Small intestine (tissue), 16 donors: ENCODE measurements at places on chromosomes 6 and 20. TPM values are rescaled to one million over a fixed set of nuclear protein-coding genes. Genes with fewer than 3 reads are reported as not detected.

DNA sequence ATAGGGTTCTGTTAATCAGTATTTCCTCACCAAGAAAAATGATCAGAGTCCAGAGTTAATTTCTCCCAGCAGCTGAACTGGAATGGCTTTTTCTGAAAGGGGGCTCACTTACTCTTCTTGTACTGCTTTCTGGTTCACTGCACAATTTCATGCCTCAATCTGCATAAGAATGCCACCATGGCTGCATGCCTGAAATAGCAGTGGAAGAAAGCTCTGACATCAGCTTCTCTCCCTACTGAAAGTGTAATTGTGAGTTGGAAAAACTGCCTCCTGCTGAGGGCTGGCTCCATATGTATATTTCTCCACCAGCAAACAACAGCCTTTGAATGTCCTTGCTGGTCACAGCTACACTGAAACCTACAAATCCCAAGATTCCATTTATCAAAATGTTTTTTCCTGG lies 1027.2 kb upstream of the GJE1 start:
- no peak for DNase-seq

DNA sequence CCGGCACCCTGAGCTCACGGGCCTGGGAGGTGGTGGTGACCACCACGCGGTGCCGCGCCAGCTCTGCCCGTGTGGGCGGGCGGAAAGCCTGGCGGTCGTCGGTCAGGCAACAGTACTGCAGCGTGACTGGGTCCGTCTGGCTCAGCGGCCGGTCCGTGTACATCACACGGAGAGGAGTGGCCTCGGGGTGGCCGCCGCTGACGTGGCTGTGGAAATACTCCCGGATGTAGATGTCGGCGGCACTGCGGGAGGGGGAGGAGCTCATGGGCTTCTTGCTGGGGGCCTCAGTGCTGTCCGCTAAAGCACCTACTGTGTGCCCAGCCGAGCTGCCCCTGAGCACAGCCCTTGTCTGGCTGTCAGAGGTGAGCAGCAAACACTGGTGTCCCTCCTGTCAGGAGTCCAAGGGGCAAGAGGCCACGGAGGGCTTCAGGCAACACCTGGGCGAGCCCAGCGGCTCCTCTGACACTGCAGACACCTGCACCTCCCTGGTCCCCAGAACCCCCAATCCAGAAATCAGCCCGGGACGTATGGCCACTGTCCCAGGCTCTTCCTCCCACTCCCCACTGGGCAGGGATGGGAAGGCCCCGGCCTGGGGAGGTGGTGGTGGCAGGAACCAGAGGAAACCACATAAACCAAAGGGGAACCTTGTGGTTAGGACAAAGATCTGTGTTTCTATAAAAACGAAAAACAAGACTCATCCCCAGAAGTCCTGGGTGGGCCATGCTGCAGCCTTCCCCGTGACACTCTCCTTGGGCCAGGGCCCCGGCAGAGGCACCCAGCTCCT lies 6.5 kb downstream of the HELZ2 start:
- DNase-seq = no peak

- DNase-seq = no peak
These were observed 113.9 kb downstream of the WDR27 start for GRCh38 chr6:169587975-169588374.

GRCh38 chr6:160127270-160128124 lies 5.9 kb downstream of the SLC22A1 start:
- no peak for DNase-seq

GRCh38 chr6:71392276-71392675 lies 103.7 kb downstream of the OGFRL1 start:
- DNase-seq = no peak

GRCh38 chr6:3753228-3753835 lies 1.8 kb upstream of the PXDC1 start:
- DNase-seq = no peak

DNA sequence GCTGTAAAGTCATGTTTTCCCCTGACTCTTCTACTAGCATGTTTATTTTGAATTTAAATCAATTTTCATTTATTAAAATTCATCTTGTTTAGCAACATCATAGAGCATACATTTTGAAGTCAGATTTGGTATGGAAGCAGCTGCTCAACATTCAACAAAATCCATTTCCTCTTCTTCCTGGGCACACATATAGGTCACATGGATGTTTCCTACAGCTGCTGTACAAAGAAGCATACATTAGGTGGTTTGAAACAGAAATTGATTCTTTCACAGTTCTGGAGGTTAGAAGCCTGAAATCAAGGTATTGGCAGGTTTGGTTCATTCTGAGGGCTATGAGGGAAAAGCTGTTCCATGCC lies 495.2 kb downstream of the RFPL4B start:
- no peak for DNase-seq

The MYLIP gene
- polyA plus RNA-seq = 16.9 TPM

The VWA7 gene
- polyA plus RNA-seq = 3.0 TPM

The RBPJL gene
- 1.4 TPM for polyA plus RNA-seq

The CRIP3 gene
- polyA plus RNA-seq = 2.3 TPM
